ENCODE measurements at places on chromosomes 6 and 20.

- no peak for DNase-seq
These were observed 590.7 kb downstream of the MEI4 start for GRCh38 chr6:78243519-78243918.

DNA sequence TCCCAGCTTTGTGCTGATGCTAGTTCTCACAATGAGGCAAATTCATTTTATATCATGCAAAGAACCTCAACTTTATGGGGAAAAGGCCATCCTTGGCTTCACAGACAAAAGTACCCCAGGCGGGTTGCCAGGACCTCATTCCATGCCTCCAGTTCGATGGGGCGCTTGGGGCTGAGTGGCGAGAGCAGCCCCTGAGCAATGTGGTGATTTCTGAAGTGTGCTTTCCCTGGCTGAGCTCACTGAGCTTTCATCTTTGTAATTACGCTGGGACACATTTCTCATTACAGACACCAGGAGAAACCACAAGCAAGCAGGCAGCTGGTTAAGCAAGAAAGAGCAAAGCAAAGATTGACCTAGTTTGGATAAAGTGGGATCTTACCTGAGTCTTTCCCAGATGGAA lies 301.5 kb upstream of the CDH4 start:
- DNase-seq, result no peak

DNA sequence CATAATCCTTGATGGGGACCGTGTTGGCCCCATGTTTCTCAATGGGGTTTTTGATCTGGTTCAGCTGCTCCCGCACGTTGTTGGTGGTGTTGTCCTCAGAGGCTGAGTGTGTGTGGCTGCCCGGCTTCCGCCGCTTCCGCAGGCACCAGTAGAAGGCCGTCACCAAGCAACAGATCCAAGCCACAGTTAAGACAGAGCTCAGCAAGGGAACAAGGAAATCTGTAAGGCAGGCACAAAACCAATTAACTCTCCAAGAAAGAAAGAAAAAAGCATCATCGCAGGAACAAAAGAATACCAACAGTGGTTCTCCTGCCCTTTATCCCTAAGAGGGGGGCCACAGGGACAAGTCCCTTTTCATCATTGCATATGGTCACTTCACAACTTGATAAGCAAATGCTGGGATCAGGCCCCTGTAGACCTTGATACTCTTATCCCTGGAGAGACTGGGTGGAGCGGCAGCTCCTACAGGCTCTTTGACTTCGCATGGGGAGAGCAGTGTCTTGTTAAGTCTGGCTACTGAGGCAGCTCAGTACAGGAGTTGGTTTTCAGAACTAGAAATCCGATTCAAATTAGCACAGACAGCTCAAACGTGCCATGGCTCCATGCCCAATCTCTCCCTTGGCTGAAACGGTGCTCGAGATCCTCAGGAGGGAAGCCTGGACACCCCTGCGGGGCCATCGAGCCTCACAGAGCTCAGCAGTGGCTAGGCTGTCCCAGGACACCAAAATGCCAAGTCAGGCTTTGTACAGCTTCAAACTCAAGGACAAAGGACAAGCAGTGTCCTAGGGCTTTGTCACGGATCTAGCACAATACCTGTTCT lies 33.9 kb downstream of the JAG1 start:
- DNase-seq, result no peak

- no peak for DNase-seq
These were observed 52.8 kb upstream of the BMP6 start for GRCh38 chr6:7673063-7673536.

GRCh38 chr6:132458887-132459604 lies 53.9 kb downstream of the STX7 start:
- no peak for DNase-seq
